ENCODE measurements at places on chromosomes 6 and 20. TPM values are rescaled to one million over a fixed set of nuclear protein-coding genes. Genes with fewer than 3 reads are reported as not detected.

TFAP2C gene
- not detected for total RNA-seq

APOBEC2 gene
- not detected for total RNA-seq

RPS18 gene
- 3,557 TPM for total RNA-seq

CPXM1 gene
- 0.28 TPM for total RNA-seq

All from regular cardiac myocyte (primary cell).